ENCODE measurements at places on chromosomes 11 and 22.

DNA sequence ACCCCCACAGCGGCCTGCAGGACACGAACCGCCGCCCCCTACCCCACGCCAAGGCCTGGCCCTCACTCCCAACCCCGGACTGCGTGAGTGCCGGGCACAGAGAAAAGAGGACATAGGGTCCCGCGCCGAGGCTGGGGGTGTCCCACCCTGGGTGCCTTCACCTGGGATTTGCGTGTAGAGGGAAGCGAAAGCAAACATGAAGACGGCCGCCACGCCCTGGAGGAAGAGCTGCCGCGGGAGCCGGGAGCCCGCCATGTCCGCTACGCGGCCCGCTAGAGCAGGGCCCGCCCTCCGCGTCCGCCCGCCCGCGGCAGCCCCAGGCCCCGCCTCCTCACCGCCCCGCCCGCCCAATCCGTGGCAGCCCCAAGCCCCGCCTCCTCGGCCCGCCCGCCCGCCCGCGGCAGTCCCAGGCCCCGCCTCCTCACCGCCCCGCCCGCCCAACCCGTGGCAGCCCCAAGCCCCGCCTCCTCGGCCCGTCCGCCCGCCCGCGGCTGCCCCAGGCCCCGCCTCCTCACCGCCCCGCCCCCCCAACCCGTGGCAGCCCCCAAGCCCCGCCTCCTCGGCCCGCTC lies at the start of gene LMF2:
TSS of gene LMF2 (minus strand) at position 282 of the 570 bp plus-strand sequence. CDS start at position 255, 27 bp downstream.
- peak; percentile 91 for DNase-seq

DNA sequence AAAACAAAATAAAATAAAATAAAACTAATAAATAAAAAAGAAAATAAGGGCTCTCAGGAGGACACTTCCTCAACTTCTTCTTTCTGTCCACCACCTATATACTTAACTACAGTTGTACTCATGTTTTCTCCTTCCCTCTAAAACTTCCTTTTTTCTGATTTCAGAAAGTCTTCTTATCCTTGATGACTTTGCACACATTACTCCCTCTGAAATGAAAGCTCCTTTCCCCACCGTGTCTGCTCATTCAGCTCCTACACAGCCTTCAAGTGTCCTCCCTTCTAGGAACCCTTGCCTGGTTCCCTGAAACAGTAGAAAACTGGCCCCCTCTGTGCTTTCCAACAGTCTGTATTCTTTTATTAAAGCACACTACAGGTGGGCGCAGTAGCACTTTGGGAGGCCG lies 18.3 kb upstream of the DDX17 start:
- DNase-seq = no peak

DNA sequence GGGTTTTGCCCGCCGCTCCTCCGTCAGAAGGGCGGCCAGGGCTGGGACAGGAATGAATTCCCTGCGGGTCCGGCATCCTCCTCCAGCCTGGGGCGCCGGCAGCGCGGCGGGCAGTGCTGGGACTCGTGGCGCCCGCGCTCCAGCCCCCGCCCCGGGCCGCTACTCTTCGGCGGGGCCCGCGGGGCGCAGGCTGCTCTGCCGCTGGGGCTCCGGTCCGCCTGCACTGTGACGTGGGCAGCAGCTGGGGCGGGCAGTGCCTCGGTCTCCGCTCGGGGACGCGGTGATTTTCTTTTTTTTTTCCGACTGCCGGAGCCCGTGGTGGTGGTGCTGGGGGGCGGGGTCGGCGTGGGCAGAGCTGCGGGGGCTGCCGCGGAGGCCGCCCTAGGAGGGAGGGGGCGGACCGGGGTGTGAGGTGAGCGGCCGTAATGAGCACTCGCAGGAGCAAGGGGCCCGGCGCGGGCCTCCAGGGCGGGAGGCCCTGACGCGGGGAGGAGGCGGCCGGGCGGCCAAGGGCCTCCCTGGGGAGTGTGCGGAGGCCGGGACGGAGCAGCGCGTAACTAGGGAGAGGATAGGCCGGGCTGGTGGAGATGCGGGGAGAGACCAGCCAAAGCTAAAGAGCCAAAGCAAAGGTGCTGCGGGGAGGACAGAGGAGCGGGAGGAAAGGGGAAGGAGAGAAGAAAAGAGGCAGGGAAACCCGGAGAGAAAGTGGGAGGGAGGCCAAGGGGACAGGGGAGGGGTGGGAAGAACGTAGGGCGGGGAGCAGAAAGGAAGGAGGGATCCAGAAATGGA lies 73.3 kb upstream of the ZBED5 start:
- DNase-seq = no peak

DNA sequence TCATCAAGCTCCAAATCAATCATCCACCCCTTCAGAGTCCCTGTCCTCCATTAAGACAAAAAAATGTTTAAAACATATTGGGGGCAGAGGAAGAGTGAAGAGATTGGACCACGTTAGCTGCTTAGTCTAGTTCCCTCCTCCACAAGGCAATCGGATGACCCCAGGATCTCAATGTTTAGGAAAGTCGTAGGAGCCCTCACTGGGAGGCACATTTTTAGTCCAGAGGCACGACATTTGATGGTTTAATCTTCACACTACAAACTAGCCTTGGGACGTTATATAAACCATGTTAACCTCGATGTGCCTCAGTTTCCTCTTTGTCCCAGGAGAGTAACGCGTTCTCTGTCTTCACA lies 588 bp upstream of the FAT3 start:
- DNase-seq = no peak

DNA sequence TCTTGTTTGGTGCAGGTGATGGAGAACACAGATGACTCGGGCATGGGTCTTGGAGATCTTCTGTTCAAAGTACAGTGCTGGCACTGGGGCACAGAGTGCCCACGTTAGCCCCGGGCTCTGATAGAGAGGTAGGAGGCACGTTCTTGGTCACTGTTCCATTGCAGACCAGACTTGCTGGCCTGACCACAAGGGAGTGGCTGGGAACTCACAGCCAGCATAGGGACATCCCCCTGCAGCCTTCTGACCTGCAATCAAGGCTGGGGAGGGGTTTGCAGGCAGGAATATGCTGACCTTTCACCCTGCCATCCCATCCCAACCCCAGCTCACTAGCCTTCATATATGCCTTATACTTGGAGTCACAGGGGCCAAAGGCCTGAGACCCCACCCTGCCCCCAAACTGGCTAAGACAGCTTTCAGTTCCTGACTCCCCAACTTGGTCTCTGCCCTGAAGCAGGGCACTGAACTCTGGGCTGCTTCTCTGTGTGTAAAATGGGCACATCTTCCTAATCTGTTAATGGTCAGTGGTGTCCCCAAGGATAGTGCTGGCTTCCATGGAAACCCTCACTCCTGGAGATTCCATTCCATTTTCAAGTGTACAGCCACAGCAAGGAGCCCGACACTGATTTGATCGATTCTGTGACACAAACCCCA lies 4.6 kb downstream of the MRPL49 start:
- no peak for DNase-seq

- no peak for DNase-seq
These were observed 227.4 kb downstream of the INSC start for GRCh38 chr11:15342163-15342562.

DNA sequence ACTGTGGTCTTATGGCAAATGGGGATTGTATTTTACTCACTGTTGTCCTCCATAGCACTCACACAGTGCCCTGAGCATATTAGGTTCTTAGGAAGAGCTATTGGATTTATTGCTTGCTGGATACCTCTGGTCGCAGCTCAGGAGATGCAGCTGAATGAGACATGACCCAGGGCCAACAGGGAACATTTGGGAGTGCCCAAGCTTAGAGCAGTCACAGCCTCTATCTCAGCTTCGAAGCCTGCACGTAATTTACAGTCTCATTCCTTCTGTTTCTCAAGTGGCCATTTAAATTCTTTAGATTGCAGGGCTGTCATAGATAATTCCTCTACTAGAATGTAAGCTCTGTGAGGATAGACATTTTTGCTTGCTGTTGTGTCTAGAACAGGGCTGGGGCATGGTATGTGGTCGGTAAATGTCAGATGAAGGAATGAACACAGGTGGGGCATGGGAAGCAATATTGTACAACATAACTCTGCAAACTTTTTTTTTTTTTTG lies 192.8 kb downstream of the GRIK4 start:
- no peak for DNase-seq

- no peak for DNase-seq
These were observed 83.9 kb downstream of the NCAM1 start for GRCh38 chr11:113045146-113045545.

DNA sequence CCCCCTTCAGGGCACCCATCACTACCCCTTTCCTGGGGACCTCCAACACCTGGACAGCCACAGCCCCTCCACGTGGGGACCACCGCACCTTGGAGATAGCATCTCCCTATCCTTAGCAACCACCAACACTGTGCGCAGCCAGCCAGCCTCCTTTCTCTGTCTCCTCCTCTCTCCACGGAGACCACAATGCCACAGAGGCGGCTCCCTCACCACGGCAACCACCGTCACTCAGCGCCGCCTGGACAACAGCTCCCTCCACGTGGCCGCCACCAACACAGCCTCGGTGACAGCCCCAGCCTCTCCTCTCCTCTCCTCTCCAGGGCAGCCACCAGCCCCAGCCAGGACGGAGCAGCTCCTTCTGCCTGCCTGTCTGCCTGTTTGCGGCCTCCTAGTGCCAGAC lies 10.5 kb downstream of the ELFN2 start:
- DNase-seq = peak; percentile 32

- no peak for DNase-seq
These were observed 745.8 kb upstream of the ANO5 start for GRCh38 chr11:21446939-21447590.

DNA sequence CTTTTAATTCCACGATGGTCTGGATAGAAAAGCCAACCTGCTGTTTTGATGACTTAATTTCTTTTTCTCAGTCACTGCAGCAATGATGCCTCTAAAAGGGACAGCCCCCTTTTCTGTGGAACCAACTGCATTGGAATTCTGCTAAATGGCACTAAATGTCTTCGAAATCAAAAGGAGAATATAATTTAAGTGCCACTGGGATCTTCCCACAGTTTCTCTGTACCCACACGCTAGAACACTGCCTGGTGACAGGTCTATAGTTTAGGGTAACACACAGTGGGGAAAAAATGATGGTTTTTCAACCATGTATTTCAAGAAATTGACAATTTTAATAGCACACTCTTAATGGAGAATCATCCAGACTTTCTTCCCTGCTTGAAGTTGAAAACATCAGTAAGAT lies 182.3 kb downstream of the OPCML start:
- no peak for DNase-seq
